Fibroblast of skin of right biceps (primary cell): ENCODE measurements at places on chromosomes 12 and 14.

- DNase-seq: no peak
Measured at GRCh38 chr14:69094481-69094880, 58.4 kb downstream of the DCAF5 start.

- DNase-seq: no peak
Measured at GRCh38 chr12:94286583-94287244, 138.3 kb downstream of the PLXNC1 start.

- DNase-seq: no peak
Measured at GRCh38 chr12:124795081-124795948, 68.3 kb downstream of the SCARB1 start.

DNA sequence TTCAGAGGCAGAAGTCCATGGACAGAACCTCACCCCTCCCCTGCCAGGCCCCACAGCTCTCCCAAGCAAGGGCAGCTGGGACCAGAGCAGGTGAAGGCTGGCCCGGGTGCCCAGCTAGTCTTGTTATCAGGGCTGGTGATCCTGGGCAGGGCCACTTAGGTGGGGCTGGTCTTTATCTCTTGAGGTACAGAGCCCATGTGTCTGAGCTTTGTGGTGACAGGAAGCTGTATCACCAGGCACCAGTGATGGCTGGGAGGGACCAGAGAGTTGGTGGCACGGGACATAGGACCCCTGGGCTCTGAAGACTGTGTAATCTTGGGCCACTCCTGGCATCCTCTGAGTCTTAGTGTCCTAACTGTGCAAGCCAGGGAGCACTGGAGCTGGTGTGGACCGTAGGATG lies 12.8 kb upstream of the HPD start:
- no peak for DNase-seq

- DNase-seq: peak; percentile 91
Measured at GRCh38 chr14:31229638-31230572, 22.3 kb upstream of the HECTD1 start.

- no peak for DNase-seq
Measured at GRCh38 chr12:79333144-79333543, 357.6 kb downstream of the PAWR start.

DNA sequence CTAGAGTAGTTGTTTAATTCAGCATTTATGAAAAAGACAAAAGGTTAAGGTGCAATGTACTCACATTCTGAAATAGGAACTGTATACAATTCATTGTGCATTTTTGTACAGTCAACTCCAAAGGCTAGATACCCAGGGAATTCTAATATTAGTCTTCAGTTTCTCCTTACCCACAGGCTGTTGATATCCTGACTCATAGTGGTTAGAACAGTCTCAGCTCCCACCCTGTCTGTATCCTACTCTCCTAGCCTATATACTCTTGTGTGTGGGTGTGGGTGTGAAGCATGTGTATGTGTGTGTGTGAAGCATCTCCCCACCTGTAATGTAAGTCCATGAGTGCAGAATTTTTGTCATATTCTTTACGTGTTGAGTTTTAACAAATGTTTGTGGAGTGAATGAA lies 229.5 kb downstream of the NAV3 start:
- peak; percentile 71 for DNase-seq

GRCh38 chr14:51335531-51335930 lies 95.5 kb downstream of the TMX1 start:
- DNase-seq: peak; percentile 23

DNA sequence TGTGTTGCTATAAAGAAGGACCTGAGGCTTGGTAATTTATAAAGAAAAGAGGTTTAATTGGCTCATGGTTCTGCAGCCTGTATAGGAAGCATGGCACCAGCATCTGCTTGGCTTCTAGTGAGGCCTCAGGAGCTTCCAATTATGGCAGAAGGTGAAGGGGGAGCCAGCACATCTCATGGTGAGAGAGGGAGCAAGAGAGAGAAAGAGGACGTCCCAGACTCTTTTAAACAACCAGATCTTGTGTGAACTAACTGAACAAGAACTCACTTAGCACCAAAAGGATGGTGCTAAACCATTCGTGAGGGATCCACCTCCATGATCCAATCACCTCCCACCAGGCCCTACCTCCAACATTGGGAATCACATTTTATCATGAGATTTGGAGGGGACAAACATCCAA lies 6.1 kb upstream of the SNAPC1 start:
- no peak for DNase-seq

DNA sequence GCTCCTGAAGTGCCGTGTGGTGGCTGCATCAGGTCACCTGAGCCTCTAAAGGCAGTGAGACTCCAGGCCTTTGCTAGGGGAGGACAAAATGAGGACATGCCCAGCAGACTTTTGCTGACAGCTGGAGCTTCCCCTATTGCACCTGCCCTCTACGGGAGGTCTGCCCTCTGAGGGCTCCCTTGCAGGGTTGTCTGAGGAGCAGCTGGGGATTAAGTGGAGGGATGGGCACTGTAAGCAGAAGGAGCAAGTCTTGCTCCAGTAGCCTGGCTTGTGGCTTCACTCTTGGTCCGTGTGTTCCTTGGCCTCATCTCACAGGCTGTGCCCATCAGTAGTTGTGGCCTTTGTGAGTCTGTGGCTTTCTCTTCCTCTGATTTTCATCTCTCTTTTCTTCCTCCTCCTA lies 66.9 kb upstream of the NRXN3 start:
- DNase-seq: no peak

- no peak for DNase-seq
Measured at GRCh38 chr12:1403417-1403816, 191.0 kb downstream of the FBXL14 start.

DNA sequence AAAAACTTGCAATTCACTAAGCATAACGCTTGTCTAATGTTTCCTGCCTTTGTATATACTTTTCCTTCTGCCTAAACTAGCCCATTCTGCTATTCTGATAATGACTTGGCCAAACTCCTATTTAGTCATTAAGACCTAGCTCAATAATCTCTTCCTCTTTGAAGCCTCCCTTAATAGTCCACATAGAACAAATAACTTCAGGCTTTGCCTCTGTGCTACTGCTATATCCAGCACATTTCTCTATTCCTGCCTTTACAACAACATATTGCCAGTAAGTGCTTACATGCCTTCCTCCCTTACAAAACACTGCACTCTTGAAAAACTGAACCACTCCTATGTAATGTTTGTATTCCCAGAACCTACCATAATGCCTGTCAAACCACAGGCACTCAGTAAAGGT lies 13.8 kb downstream of the PRICKLE1 start:
- no peak for DNase-seq

DNA sequence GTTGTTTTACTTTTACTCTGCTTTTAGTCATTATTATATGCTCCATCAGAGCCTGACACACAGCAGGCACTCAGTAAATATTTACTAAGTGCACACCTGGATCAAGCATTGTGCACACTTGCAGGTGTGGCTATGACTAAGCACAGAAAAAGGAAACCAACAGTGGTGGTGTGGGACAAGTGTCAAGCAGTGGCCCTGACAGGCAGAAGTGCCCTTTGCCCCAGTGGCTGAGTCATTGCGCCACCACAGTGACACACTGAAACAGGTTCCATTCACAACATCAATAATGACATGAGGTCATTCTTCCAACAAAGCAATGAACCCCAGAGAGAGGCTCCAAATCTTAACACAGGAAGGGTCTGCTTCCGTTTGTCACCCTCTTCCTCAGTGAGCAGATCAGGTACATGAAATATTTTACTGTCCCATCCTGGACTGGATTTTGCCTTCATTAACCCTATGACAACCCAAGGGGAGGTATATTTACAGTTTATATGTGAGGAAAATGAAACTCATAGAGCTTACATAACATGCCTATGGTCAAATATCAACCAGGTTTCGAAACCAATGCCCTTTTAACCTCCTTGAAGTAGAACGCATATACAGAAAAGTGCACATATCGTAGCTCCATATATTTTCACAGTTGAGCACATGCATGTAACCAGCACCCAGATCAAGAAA lies 82.6 kb upstream of the GTF2A1 start:
- DNase-seq: no peak

DNA sequence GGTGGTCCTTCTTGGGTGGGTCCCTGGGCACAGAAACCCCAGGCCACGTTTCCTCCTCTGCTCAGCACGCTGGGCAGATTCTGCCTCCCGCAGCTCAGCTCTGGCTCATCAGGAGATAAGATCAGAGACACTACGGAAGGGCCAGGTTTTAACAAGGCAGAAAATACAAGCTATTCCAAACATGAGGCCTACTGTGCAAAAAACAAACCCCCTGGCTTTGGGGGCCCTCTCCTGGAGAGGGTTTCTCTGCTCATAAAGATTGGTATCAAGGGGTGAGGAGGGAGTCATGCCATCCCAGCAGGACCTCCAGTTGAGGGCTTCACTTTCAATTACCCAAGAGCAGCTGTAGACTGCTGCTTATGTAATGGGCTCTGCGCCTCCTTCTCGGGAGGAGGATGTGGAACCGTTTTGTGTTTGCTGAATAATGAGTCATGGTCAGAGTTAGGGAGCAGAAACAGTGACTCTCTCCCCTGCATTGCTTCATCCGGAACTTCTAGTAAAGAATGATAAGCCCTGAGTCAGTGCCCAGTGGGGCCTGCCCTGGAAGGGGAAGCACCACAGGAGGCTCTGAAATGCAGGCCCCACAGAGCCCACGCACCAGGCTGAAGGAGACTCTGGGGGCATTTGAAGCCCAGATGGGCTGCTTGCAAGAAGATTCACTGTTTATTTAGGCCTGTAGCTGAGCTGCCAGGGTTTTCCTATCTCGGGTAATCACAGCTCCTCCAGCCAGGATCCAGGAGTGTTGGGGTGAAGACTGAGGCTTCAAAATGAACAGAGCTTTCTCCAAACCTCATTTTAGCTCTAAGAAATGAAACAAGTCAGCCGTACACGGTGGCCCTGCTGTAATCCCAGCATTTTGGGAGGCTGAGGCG lies 79.3 kb downstream of the SSPN start:
- peak; percentile 99 for DNase-seq

DNA sequence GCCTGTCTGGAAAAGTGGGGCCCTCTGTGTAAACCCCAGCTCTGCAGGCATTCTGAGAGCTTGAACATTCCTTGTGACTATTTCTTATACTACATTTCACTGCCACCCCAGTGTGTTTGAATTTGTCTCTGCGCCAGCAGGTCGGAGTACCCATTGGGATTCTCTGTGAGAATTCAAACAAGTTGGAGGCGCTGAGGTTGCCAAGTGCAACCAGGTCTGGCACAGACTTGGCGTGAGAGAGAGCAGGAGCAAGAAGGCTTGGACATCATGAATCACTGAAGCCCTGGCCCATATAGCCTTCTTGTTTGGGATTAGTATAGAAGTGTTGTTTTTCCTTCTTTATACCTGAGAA lies 33.0 kb upstream of the ATP2A2 start:
- DNase-seq: peak; percentile 20

- no peak for DNase-seq
Measured at GRCh38 chr12:124094188-124094587, 121.2 kb downstream of the ZNF664 start.

GRCh38 chr12:94813314-94813713 lies 163.0 kb upstream of the TMCC3 start:
- no peak for DNase-seq

- DNase-seq: no peak
Measured at GRCh38 chr12:13242936-13243335, 46.4 kb downstream of the EMP1 start.

- no peak for DNase-seq
Measured at GRCh38 chr14:66496911-66497310, 10.7 kb downstream of the CCDC196 start.
